ENCODE measurements at places on chromosomes 7 and 10.

DNA sequence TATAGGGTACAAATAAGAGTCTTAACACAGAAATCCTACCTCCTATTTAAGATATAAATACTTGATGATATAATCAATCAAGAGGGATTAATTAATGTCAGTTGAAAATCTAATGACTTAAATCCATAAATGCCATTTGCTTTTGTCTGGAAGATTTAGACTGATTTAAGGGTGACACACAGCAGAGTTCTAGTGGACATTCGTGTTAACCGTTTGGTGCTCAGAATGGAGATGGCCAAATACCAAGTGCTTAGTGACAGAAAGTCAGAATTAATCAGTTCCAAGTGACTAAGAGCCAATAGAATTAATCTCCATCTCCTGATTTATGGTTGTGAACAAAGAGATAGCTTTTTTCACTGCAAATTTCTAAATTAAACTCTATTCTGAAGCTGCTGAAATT is 36.2 kb downstream of the NAMPT start:
- peak; percentile 9 for DNase-seq

DNA sequence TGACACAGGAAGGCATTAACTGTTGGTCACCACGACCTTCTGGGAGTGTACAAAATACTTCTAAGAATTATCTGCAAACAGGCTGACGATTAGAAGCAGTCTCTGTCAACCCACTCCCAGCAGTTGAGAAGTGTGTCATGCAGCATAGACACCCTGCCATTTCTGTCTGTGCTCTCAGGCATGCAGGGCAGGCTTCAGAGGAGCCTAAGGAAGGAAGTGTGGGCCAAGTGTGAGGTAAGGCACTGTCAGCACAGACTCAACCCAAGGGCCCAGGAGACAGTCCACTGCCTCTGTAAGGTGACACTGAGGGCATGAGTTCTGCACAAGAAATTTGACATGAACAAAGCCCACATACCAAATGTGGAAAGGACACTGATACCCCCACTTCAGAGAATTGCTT is 109.0 kb upstream of the VIPR2 start:
- no peak for DNase-seq

- no peak for DNase-seq
These were observed 15.3 kb downstream of the PPP1R17 start for GRCh38 chr7:31702354-31702753.

GRCh38 chr10:97913614-97914013 is 64.0 kb downstream of the GOLGA7B start:
- no peak for DNase-seq

DNA sequence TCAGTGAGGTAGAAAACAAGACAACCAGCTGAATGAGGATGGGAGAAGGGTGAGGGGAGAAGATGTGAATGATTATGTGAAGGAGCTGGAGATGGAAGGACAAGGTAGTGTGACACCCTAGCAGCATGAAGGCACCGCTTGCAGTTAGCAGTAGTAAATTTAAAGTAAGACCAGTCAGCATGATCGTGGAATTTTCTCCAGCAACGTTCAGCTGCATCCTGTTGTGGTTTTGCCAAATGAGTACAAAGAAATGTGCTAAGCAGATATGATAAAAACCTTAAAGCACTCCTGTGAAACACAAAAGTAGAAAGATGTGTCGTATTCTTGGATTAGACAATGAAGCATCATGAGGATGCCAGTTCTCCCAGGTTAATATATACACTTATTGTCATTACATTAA is 34.1 kb upstream of the IFRD1 start:
- DNase-seq, result no peak

GRCh38 chr10:47020471-47020870 is 109.2 kb downstream of the PTPN20 start:
- DNase-seq, result no peak

DNA sequence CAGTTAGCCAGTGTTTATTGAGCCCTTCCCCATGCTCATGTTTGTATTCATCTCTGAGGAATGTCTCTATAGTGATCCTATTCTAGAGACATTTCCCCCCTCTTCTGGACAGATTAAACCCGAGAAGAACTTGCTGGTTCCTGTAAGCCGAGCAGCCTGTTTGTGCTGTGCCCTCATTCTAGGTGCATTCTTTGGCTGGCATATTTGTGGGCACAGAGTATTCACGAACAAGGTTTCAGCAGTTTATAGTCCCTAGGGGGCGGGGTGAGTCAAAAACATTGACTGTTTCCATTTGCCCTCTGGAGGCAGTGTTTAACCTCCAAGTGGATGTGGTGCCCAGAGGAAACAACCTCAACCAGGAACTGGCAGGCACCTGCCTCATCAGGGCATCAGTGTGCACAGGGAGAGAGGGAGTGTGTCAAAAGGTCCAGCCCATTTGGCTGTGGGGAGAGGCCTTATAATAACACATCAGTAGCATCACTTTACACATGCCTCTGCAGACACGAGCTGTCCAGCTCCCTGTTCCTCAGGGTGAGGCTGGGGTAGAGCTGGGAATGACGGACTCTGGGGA is 273.3 kb upstream of the LRGUK start:
- DNase-seq, result peak; percentile 60

GRCh38 chr7:104855861-104856260 is 158.1 kb upstream of the KMT2E start:
- no peak for DNase-seq

DNA sequence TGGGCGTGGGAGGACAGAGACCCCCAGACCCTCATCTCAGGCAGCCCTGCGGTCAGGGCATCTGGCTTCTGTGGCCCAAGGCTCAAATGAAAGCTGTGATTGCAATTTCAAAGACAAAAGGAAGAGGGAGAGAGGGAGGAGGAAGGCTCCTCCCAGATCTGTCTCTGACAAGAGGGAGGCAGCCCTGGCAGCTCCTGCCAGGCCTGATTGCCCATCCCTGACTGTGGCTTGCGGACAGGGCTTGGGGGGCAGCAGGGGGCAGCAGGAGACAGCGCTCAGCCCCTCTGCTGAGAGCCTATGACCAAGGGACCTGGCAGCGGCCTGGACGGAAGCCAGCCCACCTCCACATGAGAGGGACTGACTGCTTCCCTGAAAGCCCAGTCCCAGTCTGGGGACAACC is 91.8 kb downstream of the PTPRN2 start:
- no peak for DNase-seq

GRCh38 chr7:47337531-47337930 is 244.4 kb downstream of the TNS3 start:
- DNase-seq, result no peak

- no peak for DNase-seq
These were observed 70.4 kb downstream of the C10orf90 start for GRCh38 chr10:126599949-126600682.

DNA sequence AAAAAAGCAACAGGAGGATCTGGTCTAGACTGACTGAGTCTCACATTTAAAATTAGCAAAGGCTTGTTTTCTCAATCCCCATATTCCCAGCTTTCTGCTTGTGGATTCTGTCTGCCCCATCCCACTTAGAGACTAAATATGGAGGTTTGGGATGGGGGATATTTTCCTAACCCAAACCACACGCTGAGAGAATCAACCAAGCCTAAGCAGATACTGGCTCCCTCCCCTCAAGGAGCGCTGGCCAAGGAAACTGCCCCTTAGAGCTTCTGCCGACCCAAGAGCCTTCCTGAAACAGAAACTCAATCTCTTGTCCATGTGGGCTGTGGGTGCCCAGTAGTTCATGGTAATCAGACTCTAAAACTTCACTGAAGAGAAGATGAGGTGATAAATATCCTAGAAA is 3.9 kb downstream of the FFAR4 start:
- DNase-seq, result no peak

- no peak for DNase-seq
These were observed 13.1 kb downstream of the PODXL start for GRCh38 chr7:131543298-131543697.

DNA sequence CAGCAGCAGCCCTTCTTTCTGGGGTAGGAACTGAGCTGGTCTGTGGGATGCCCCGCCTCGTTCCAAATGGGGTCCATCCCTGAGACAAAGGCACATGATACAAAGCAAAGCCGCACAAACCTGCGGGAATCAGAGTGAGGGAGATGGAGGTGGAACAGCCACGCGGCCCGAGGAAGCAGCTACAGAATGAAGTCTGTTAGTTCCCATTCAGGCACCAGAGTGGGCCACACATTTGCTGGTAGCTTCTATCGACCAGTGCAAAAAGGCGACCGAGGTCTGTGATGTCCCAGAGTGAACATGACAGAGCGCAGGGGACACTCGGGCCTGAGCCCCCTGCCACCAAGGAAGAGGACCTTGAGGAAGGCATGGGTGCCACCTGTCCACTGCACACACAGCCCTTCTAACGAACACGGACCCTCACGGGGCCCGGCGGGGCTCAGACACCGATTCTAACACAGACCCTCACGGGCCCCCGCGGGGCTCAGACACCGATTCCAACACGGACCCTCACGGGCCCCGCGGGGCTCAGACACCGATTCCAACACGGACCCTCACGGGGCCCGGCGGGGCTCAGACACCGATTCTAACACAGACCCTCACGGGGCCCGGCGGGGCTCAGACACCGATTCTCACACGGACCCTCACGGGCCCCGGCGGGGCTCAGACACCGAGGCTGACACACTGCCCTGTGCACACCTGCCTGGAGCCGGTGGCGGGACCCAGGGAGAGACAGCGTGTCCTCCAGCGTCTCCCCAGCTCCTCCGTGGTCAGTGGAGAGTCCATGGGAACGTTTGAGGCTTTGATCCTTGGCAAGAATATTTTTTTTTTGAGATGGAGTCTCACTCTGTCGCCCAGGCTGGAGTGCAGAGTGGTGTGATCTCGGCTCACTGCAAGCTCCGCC is 32.8 kb upstream of the FAM20C start:
- DNase-seq, result no peak

DNA sequence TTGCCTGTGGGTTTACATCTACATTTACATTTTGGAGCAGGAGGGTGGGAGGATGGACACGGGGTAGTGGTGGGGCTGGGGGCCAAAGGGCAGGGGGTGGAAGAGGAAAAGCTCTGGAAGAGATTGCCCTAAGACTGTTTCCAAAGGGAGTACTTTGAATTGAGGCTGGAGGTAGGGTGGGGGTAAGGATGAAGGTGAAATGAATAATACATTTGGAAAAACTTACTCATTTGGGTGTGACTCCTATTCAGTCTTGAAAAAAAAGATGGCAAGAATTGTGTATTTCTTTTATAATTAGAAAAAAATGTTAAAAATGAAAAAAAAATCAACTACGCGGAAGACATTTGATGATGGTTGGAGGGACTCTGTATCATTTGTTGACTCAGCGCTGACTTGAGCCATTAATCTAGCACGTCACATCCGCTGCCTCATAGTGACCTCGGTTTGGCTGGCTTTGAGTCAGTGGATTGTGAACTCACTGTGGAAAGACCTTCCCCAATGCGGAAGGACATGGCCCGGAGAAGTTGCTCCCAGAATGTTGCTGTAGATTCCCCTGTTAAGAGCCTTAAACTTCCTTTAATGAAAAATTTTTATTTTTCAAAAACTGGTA is 2.8 kb downstream of the FAM180A start:
- DNase-seq, result no peak

DNA sequence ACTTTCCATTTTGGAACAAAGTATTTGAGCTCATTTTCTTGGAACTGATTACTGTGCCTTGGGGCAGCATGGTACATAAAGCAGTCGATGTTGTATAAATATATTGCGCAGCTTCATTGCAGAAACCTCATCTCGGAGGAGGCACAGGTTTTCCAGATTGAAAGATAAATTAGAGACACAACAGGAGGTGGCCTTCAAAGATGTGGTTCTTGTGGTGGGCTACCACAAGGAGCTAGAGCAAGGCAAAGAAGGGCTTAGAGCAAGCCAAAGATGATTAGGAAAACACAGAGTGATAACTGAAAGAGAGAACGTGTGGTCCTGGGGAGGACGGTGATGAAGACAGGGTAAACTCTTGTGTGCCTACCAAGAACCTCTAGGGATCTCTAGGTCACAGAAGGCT is 169.1 kb upstream of the TNS3 start:
- DNase-seq, result no peak

DNA sequence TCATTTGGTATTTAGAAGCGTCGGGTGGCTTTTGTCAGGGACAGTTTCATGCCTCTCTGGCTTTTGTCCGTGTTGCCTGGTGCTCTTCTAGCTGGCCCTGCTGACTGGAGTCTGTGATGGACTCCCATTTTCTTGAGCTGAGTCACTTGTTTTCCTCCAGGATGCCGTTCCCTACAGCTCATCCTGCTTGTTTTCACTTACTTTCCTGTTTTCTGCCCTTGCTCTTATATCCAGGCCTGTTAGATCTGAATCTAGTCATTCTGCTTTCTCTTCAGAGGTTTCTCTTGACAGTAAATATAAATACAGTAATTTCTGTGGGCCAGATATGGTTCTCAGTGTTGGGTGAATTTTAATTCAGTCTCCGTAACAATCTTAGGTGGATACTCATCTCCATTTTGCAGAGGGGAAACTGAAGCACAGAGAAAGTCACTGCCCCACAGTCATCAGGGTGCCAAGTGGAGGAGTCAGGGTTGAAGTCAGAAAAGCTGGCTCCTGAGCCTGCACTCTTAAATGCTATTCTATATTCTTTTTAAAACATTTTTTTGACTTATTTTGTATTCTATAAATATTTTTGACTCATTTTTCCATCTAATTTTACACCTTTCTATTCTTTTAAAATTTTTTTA is 85.4 kb downstream of the CCNY start:
- DNase-seq, result peak; percentile 40

- no peak for DNase-seq
These were observed 10.2 kb downstream of the PYROXD2 start for GRCh38 chr10:98404571-98405359.

GRCh38 chr10:124495725-124496124 is 34.1 kb downstream of the LHPP start:
- DNase-seq, result no peak

DNA sequence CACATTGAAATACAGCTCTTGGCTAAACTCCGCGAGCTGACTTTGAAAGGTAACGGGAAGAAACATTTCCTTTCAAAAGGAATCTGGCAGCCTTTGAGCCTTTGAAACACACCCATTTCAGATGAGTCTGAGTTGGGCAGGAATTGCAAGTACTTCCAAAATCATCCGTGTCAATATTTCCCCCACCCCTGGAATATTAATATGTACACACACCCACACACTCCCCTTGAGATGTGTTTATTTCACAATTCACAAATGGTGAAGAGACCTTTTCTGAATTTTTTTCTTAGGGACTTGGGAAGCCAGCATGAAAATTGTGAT is 438.7 kb upstream of the NRP1 start:
- DNase-seq, result no peak

GRCh38 chr10:6990891-6991290 is 410.8 kb upstream of the PRKCQ start:
- DNase-seq, result no peak

DNA sequence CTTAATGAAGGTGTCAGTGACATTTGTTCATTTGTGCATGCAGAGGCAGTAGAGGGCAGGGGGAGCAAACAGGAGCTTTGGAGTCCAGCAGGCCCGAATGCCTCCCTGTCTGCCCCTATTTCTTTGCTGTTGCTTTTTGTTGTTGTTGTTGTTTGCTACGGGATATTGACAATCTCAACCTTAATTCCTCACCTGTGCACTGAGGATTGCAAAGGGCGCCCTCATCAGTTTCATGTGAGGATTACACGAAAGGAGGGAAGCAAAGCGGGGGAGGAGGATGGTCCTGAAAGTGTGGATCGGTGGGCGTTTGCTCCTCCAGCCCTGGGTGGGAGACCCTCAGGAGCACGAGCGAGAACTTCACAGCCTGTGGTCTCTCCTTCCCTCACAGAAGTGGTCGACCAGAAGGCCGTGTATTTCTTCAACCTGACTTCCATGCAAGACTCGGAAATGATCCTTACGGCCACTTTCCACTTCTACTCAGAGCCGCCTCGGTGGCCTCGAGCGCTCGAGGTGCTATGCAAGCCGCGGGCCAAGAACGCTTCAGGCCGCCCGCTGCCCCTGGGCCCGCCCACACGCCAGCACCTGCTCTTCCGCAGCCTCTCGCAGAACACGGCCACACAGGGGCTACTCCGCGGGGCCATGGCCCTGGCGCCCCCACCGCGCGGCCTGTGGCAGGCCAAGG is 9.6 kb downstream of the GDF10 start:
- DNase-seq, result no peak

Measured in trophoblast cell (in vitro differentiated cells and primary cell).